ENCODE measurements at places on chromosomes 5 and 9.

DNA sequence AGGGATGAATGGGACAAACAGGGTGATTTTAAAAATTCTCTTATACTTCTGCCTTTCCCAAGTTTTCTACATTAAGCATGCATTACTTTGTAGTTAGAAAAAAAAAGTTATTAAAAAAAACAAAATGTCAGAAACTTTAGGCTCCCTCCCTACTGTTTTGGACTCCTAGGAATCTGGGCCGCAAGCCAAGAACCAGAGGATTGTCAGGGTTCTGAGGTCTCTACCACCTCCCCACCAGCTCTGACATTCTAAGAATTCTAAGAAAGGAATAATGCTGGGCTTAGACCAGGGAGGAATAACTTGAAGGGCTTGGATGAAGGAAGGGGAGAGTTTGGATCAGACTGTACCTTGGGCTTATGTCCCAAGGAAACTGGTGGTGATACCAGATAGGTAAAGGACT lies 1.1 kb upstream of the ARHGEF39 start:
- DNase-seq = no peak

DNA sequence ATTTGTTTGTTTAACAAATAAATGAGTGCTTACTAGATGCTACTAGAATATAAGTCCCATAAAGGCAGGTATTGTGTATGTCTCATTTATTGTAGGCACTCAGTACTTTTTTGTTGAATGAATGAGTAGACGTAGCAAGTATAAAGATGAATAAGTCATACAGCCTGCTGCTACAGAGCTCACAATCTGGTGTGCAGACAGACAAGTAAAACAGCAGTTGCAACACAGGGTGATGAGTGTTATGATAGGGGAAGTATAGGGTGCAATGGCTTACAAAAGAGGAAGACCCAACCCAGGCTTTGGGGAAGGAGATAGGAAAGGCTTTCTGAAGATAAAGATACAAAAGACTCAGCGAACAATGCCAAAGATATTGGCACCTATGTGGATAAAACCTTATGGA lies 47.7 kb downstream of the SH3RF2 start:
- no peak for DNase-seq

DNA sequence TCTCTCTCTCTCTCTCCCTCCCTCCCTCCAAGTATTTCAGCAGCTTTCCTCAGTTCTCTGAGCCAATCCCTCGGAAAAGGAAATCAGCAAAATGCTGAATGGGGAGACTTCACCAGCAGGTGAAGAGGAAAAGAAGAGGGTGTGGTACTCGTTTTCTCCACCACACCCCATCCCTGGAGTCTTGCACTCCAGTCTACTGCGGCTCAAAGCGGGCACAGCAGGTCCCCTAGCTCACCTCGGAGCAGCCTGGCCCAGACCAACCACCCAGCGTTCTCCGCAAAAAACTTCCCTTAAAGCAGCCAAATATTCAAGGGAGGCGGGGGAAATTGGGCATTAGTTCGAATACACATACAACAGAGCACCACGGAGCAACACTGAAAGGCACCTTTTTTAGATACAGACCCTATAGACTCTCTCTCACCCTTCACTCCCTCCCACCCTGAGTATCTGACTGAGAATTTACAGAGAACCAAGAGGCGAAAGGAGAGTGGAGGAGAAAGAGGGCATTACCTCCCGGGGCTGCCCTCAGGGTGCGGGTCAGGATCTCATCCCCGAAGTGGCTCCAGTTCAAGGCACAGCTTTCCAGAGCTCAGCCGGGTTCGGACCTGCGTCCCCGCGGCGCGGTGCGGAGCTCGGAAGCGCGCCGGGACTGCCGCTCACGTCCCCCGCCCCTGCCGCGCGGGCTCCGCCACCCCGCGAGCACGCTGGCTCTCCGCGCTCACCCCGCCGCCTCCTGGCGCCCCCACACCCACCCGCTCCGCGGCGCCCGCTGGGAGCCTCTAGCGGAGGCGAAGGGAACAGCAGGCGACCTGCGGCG lies 1638.5 kb upstream of the C9orf72 start:
- DNase-seq = peak; percentile 56

DNA sequence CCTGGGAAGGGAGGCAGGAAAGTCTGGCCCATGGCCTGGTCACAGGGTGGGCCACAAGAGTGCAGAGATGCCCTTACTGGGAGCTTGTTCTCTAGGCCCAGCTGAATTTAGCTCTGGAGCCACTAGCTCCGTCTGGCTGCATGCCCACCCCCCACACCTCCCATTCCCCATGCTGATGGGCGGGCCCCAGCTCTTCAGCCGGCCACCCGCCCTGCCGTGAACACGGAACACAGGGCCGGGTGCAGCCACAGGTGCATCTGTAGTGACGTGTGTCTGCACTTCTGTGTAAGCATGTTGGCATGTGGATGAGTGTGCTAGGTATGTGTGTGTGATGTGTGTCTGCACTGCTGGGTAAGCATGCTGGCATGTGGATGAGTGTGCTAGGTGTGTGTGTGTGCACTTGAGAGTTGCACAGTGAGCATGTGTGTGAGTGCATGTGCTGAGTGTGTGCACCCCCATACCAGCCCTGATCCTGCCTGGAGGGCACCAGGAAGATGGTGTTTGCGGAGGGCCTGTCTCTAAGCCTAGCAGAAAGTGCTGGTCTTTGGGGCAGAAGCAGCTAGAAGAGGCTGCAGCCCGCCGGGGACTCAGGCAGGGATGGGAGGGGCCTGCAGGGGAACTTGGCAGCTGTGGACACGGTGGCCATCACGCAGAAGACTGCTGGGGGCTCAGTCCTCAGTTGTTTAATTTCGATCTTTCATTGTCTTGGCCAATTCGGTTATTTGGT lies 136.4 kb downstream of the CACNA1B start:
- no peak for DNase-seq

DNA sequence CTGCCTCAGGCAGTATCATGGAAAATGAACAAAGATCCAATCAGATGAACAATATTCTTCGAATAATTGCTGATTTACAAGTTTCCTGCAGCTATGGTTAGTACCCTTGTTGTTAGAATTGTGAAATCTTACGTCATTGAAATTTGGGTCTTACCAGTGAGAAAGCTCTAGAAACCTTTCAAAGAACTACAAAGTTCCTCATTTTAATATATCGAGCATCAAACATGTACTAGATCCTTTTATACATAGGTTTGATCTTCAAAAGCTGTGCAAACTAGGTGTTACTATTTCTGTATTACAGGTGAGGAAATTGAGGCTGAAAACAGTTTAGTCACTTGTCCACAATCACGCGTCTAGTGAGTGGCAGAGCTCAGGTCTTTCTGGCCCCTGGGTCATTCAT lies 43.7 kb upstream of the ANGPTL2 start:
- DNase-seq = no peak

GRCh38 chr5:180353048-180353979 lies at the start of gene GFPT2:
Gene GFPT2, minus strand, starts transcription at chr5:180353336. Its CDS starts 119 bp downstream, at chr5:180353217.
- peak; percentile 76 for DNase-seq

DNA sequence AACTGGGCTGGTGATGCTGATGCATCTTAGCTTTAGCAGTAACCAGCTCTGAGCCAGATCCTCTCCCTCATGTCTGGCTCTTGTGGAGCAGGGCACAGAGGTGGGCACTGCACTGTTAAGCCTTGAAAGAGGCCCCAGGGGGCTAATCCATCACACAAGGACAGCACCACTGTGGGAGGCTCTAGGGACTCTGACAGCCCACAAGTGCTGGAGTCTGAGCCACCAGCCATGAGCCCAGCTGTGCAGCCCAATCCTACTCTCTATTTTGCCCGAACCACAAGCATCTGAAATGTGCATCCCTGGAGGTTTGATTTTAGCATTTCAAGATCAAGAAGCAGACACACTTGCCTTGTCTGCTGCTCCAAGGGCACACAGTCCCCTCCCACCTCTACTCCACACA lies 407.1 kb upstream of the TRPC7 start:
- no peak for DNase-seq

DNA sequence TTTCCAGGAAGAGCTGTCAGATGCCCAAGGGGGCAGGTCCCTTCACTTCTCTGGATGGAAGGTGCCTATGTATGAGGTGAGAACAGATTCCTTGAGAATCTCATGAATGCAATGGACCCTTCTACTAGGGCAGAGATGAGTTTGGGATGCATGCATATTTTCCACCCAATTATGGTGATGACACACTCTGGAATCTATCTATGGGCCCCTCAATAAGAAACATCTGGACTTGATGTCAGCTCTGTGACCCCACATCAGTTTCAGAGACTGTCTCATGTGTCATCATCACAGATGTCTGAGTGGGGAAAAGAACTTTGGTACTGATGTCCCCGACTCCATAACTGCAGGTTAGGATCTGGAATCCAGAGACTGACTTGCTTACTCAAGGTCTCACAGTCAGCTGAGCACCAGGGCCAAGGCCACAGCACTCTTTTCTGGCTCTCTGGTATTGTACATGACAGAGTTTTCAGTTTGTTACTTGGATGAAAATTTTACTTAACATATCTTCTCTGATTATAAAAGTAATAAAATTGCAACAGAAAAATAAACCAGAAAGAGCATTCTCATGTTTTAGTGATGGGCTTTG lies 177.0 kb downstream of the DCP2 start:
- no peak for DNase-seq

- no peak for DNase-seq
These were observed 28.4 kb upstream of the MVB12B start for GRCh38 chr9:126298063-126298801.

DNA sequence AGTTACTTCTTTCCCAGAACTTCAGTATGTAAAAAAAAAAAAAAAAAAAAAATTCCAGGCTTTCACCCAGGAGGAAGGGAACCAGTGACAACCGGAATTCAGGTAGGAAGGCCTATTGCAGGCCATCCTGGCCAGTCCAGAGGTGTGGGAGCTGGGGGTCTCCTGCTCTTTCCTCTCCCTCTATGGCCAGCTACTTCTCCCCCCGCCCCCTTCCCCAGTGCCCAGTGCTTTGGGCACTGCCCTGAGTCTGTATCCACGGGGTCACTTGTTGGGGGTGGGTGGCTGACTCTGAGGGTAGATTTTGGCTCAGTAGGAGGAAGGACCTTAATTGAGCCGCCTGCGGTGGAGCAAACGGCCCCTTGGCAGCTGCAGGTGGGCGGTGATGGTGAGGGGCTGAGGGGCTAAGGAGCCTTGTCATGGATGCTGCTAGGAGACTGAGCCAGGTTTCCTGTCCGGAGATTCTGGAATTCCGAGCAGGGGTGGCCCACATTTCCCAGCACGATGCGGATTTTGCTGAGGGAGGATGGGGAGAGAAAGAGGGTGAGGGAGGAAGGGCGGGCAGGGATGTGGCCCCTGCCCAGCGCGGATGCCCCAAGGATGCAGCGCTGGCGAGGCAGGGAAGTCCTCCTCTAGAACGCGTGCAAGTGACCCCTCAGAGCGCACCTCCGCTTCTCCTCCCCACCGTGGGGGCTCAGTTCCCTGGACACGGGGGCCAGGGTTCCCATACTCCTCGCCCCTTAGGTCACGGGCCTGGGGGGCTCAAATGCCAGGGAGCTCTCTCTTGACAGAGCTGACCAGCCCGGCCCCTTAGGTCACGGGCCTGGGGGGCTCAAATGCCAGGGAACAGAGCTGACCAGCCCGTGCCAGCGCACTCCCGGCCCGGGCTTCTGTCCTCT lies 1.2 kb upstream of the PHF2 start:
- DNase-seq = no peak

DNA sequence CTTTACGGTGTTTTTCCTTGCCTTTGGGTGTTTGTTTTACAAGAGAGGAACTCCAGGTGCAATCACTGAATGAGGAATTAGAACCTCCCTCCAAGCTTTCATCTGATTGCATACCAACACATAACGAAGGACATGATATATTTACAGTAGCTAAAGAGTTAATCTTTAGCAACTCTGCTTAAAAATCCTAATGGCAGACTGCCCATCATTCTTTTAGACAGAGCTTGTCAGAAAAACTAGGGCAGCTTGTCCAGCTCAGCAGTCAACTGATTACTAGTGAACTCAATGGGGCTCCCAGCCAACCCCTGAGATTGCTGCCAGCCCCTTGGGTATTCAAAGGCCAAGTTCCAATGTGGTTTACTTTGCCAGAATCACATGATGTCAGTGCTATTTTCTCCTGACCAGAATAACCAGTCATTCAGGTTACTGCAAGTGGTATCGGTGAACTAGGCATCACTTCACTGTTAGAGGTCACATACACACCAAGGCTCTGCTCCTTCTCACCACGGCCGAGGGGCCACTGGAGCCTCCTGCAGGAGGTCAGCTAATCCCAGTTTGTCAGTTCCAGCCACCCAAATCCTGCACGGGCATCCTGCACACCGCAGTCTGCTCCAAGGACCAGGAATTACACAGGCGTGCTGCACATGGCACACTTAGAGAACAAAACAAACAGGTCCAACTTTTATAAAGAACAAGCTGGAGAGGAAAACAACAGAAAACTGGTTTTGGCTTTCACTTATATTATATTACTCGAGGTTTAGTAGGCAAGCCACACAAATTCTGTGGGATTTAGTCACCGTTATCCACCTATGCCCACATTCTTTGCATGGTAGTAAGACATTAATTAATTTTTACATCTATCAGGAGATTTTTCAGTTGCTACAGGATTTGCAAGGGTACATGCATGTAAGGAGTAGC lies 62.5 kb downstream of the NFIB start:
- no peak for DNase-seq

GRCh38 chr9:136497916-136498695 lies 15.3 kb upstream of the SEC16A start:
- no peak for DNase-seq

GRCh38 chr5:107340631-107341030 lies 330.1 kb downstream of the EFNA5 start:
- DNase-seq = no peak

DNA sequence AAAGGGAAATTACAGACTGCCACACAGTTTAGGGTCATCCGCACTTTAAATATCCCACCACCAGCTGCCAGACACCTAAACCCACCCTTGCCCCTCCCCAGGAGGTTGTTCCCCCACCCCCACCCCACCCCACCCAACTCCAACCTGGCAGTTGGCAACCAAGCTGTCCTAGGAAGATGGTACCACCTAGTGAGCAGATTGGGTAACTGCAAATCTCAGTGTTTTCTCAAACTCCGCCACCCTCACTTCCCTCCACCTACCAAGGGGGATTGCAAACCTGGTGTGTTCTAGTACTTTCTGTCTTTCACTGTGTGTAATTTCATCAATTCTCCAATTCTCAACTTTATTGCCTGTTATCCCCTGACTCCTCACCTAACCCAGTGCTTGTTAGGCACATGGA lies 323.8 kb upstream of the IRX2 start:
- DNase-seq = no peak

DNA sequence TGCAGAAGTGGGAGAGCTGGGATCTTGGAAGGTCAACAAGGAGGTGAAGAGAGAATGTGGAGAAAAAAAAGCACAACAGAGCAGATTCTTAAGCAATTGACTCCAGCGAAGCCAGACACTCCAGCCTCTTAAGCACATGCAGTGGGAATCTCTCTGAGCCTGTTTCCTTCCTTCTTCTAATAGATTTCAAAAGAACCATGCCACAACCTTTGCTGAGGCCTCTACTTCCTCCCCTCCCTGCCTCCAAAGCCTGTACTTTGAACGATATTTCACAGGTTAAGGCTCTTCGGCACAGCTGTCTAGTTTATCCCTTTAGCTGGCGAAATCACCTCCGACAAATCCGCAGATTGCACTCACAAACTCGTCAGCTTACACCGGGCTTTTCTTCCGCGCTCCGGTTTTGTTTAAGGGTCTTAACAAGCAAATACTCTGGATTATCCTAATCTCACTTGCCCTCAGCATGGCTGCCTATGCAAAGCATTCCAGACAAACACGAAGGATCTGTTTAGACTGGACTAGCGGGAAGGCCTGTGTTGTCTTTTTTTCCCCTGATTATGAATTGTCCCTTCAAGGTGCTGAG lies 211.6 kb upstream of the PANK3 start:
- no peak for DNase-seq

- no peak for DNase-seq
These were observed 306.4 kb upstream of the PAPPA start for GRCh38 chr9:115847216-115847615.

All from stimulated activated naive CD8-positive, alpha-beta T cell treated with anti-CD3 and anti-CD28 coated beads, Interleukin-15, Interleukin-2, amounts not matched to agents 100 U/mL and 50 U/mL, for 24 hours (primary cell).